ENCODE measurements at places on chromosomes 3 and 15.

DNA sequence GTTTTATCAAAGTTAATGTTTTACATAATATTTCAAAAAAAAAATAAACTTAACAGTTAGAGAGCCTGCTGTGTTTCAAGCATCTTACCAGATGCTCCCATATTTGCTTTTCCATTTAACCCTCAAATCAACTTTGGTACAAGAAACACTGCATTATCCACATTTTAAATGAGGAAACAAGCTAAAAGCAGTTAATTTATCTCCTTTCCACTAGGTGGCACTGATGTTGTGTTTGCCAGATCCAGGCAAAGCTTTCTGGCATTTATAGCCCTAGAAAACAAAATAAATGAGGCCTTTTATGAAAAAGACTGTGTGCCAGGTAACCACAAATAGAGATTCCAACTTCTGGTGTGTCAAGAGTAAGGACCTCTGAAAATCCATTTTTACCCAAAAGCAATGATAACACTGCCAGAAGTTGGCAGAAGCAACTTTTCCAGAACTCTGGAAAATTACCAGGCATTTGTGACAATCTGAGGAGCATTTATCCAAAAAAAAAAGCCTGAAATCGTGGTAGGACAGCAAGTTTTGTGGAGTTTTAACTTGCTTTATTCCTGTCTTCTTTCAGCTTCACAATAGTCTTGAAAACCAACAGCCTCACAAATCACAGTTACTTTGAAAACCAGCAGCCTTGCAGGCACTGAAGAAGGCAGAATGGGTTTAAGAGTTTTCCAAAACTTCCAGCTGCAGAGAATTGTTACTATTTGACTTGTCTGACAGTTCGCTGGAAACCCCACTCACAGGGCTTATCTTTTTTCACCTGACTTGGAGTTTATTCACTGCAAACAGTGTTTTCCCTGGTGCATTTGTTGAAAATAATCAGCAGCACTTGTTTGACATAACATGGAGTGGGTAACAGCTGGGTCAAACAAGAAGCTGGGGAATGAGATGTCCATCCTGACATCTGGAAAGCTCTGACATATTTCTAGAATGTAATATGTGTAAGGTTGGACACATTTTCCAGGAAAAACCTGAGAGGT lies 9.2 kb downstream of the FAM162A start:
- DNase-seq = peak; percentile 17

- no peak for DNase-seq
Measured at GRCh38 chr15:89820666-89821611, 6.3 kb upstream of the ANPEP start.

DNA sequence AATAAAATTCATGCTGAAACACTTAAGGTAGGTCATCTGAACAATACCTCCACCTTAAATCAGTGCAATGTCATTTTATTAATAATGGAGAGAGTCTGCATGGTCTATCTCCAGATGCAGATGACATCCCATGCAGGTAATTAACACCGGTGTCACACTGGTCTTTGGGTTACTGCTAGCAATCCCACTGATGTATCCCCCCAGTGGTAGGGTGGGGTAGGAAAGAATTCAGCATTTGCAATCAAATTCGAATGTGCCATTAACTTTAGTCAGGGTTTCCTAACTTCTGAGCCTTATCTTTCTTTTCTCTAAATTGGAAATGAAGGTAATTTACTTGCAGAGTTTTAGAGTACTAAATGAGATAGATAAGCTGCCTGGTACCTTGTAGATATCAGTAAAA lies 44.4 kb downstream of the KIF15 start:
- DNase-seq = no peak

GRCh38 chr3:161474741-161475140 lies 21.9 kb upstream of the OTOL1 start:
- no peak for DNase-seq

- DNase-seq = no peak
Measured at GRCh38 chr3:186365202-186365974, 3.4 kb upstream of the DGKG start.

- no peak for DNase-seq
Measured at GRCh38 chr15:96535148-96535547, 204.6 kb downstream of the NR2F2 start.

DNA sequence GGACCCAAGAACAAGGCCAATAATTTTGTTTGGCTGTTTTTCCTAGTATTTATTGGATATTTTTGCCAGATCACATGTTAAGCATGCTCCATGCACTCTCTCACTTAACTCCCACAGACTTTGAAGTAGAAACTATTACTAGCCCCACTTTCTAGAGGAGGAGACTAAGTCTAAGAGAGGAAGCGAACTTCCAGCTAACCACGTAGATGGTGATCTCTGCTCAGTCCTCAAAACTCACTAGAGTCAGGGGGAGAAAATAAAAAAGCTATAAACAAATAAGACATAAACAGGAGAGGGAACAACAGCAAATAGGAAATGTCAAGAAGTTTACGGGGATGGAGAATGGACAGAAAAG lies 481.0 kb upstream of the PROK2 start:
- no peak for DNase-seq

DNA sequence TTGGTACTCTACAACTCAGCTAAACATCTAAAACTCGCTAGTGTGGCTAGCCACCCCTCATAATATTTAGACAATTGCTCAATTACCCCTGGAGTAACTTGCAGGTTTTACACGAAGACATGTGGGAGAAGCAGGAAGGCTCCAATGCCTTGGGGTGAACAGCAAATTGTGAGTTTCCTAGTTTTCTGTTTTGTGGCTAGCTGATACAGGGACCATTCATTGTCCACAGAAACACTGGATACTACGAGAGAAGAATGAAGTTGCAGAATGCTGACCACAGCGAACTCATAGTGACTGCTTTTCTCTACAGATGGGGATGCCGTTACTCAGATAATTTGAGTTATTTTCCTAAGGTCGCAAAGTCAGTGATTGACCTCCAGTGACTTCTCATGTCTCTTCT lies 212.9 kb downstream of the P3H2 start:
- DNase-seq = no peak

- DNase-seq = no peak
Measured at GRCh38 chr3:58071480-58071971, 63.3 kb downstream of the FLNB start.

DNA sequence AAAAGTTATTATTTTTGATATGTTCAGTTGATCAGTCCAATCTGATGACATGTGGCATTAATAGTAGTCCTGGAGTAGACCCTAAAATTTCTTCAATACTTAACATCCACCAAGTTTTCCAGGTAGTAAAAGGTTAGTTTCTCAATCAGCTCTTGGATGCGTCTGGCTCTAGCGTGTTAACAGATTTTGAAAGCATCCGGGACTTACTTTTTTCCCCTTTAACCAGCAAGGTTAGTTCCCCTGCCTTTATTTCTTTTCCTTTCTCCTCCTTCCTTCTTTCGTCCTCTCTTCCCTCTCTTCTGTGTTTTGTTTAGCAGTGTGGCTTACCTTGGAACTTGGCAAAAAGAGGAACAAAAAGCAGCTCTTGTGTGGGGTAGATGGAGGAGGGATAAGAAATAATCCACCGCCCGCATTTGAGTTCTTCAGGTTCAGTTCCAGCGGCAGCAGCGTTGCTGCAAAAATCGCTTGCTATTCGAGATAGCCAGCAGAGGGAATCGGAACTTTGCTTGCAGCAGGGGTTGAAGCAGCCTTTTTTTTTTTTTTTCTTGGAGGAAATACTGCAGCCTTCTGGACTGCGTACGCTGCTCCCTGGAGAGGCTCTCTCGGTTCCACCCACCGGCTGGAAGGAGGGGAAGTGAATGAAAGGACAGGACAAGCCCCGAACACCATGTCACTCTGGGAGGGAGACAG lies at the start of gene RBMS3:
TSS of gene RBMS3 (plus strand) at position 668 of the 690 bp plus-strand sequence.
- peak; percentile 17 for DNase-seq

DNA sequence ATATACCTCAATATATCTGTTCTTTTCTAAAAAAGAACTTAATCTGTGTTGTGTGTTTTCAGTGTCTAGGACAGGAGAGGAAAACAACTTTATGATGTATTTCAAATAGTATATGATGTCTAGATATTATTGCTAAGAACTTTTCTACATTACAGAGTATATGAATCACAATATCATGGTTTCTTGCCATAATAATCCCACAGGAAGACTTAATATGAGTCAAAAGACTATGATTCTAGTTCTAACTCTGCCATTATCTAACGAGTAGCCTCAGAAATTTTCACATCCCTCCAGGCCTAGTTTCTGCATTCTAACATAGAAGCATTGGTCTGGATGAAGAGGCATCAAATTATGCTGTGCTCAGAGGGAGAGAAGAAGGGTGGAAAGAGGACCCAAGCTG lies 107.7 kb upstream of the SPRED1 start:
- no peak for DNase-seq

DNA sequence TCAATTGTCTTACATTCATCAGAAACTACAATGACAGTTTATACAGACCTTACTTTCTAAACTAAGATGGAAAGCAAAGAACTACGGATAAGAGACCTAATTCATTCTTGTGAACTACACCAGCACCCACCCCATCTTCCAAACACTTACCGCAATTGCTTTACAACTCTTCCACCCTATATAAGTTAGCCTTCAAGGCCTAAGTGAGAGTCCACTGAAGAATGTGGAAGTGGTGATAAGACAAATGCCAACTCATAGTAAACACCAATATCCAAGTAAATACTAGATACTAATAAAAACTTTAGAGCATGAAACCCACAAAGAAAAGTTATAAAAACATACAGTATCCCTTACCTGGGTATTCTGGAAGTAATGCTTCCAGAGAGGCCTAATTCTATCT lies 13.6 kb downstream of the ARF4 start:
- no peak for DNase-seq

DNA sequence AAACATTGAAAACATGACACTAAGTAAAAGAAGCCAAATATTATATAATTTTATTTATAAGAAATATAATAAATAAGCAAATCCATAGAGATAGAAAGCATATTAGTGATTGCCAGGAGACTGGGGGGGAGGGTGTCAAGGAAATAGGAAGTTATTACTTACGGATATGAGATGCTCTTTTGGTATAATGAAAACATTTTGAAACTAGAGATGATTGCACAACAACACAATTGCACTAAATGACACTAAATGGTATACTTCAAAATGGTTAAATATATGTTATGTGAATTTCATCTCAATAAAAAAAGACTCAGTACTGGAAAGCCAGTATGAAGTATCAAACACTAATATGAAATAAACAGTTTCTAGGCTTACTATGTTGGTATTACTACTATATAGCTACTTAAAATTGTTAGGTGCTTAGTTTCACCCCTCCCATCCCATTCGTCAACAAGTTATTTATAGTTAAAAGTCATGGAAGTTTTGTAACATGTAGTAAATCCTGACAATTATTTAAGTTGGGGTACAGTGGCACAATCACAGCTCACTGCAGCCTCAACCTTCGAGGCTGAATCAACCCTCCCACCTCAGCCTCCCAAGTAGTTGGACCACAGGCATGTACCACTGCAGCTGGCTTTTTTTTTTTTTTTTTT lies 43.7 kb downstream of the STAG1 start:
- no peak for DNase-seq

- no peak for DNase-seq
Measured at GRCh38 chr15:22257047-22258008, 177.0 kb downstream of the OR4M2 start.

DNA sequence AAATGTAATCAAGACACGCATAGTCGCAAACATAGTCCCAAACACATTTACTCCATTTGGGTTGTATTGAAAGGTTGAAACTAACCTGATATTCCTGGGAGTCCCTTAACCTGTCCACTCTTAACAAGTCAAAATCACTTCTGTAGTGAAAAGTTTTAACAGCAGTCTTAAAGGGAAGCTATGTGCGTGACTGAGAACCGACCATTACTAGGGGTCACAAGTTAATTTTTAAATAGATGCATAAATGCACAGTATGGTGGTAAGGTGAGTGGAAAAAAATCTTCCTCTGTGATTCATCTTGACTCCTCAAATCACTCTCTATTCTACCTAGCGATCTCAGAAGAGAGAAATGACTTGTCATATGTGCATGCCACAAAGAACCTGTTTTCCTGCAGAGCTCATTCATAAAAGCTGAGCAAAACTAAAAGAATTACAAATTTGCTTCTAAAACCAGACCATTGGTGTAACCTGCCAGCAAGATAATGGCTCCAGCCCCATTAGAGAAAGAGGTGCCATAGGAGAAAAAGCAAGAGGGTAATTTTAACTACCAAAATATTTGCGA lies 4.8 kb downstream of the GPR15 start:
- no peak for DNase-seq

DNA sequence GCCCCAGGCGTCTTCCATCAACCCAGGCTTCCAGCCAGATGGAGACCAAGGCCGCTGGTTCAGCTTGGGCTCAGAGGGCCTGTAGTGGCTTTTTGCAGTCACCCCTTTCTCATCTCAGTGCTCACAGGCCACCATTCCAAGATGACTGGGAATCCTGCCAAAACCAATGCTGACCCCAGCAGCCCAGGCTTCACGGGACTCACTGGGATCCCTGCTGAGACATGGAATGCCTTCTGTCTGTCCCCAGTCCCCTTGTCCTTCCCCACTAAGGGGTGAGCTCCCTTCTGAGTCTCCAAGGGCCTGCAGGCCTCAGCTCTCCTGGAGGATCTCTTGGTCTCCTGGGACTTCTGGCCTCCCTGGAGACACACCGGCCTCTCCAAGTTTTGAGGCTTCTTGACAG lies 77.4 kb upstream of the SEC13 start:
- DNase-seq = no peak

DNA sequence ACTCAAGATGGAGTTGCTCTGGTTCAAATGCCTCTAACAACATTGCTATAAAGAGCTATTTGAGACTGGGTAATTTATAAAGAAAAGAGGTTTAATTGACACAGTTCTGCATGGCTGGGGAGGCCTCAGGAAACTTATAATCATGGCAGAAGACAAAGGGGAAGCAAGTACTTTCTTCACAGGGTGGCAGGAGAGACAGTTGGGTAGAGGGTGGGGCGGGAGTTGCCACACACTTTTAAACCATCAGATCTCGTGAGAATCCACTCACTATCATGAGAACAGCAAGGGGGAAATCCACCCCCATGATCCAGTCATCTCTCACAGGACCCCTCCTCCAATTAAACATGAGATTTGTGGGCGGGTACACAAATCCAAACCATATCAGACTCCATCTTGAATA lies 30.7 kb downstream of the MAP2K5 start:
- no peak for DNase-seq
